ENCODE measurements at places on chromosomes 3 and 15.

DNA sequence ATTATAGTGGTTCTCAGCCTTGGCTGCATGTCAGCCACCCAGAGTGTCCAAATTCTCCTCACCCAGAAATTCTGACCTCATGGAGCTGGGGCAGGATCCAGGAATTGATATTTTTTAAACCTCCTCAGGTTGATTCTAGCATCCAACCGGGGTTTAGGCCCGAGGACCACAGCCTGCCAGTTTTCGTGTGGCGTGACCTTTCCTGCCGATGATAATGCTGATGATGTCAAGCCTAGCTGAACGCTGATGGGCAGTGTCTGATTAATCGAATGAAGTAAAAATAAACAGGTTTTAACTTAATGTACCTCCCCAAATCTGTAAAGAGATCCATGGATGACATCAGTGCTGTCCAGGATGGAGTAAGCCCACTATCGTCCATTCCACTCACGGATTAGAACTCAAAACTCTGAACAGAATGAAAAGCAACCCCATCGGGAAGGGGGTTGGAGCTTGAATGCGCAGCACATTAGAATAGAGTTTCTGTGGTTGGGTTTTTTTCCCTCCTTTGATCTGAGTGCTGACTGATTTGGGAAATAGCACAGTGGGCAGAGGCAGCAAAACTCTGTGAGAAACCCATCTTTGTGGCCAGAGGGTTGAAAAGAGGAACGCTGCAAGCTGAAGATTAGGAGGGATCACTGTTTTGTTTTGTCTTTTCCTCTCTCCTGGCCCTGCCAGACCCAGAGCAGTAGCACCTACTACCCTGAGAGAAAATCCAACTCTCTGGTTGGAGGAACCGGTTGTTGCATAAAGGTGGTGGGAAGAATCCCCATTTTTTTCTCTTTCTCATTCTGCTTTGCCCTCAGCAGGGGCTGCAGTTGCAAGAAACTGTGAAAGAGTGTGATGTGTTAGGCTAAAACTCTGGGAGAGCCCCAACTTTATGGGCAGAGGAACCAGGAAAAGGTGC is 153.9 kb downstream of the APBA2 start:
- DNase-seq = no peak

GRCh38 chr3:152469248-152470025 is 200.7 kb downstream of the MBNL1 start:
- DNase-seq = no peak

DNA sequence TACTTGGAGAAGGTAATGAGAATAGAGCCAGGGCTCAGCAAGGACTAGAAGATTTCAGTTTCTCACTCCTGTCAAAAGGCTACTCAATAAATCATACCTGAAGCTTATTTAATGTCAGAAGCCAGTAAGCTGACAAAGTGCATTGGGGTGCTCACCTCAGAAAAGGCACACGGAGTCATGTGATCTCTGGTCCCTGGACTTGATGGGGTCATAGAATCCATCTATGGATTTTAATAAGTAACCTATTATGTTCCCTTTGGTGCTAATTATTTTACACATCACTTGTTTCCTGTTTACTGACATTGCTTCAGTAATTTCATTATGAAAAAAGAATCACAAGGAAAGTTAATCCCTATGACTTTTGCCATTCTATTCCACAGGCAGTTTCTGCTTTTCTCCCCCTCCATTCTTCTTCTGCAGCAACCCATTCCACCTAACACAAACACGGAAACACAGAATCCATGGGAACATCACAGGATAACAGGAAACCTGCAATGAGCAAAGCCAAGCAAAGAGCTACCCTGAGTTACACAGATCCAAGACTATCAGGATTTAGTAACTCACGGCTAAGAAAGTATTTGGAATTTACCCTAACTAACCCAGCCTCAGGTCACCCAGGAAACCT is 159.6 kb downstream of the MEIS2 start:
- DNase-seq = no peak

- no peak for DNase-seq
Observed at GRCh38 chr15:99961011-99961441, 227.8 kb upstream of the LYSMD4 start.

- no peak for DNase-seq
Observed at GRCh38 chr3:122103821-122104514, 48.8 kb downstream of the CD86 start.

GRCh38 chr15:37086120-37086519 is 14.2 kb downstream of the MEIS2 start:
- DNase-seq = no peak

DNA sequence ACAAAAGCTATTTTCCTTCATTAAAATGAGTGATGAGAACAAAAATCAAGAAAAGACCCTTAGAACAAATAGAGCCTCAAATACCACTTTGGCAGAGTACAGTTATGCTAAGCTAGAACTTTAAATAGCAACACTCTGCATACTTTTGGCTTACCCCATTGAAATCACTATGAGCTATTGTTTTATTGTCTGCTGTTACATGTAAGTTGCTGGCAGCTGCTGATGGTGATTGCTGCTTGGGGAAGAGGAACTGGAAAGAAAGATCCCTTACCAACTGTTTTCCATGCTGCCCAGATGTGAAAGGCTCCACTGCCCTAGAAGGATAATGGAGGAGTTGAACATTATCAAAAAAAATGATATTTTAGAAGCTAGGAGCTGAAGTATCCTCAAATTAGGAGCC is 135.4 kb downstream of the SYNPR start:
- DNase-seq = no peak

DNA sequence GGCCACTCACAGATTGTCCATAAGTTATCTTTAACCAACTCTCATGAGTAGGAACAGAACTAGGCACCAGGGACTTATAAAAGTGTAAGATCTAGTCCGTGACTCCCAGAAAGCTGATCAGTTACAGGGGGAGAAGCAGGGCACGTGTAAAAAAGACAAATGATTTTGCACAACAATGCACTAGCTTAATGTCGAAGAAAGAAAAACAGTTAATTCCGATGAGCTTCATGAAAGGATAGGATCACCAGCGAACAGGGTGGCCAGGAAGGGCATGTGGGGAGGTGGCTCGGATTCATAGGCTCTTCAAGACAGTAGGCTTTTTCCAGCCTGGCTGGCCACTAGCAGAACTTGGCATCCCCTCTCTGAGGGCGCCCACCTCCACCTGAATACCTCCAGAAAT is 90.0 kb downstream of the IL5RA start:
- no peak for DNase-seq

DNA sequence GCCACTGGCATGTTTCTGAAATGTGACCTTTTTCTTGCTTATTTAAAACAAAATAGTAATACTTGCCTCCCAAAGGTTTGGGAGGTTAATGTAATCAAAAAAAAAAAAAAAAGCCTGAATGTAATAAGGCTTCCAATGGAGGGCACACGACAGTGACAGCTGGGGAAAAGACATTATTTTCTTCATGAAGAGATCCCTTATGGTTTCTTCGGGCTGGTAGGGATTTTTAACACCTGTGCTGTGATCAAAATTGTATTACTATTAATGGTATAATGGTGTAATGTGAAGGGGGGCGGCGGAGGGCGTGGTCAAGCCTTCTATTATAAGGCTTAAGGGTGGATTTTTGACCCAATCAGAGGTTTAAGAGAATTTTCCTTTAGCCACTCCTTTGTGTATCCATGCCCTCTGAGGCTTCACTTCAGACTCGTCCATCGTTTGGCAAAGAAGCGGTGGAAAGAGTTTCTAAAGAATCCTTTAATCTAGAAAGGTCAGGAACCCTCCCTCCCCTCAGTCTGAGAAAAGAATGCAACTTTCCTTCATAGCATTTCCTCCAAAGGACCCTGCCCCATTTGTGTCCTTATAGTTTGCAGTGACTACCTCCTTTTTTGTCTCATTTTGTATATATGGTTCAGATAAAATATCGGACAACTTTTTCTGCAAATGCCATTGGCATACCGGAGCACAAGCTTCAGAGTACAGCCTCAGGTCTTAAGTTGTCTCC is 89.5 kb upstream of the CHD2 start:
- DNase-seq = no peak

DNA sequence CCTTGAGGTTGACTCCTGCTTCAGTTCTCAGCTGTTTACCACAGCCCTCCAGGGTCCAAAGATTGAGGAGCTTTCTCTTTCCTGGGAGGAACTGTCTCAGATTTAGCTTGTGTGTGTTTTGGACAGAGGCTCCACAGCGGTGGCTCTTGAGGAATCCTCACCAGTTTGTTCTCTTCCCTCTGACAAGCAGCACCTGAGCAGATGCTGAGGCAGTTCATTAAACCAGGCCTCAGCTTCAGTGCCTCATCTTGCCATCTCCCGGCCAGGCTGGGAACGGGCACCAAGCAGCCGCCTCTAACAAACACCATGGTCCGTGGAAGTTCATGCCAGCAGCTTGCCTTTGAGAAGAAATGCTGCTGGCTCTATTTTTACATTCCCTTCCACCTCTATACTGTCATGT is 25.8 kb upstream of the TIMP4 start:
- no peak for DNase-seq

DNA sequence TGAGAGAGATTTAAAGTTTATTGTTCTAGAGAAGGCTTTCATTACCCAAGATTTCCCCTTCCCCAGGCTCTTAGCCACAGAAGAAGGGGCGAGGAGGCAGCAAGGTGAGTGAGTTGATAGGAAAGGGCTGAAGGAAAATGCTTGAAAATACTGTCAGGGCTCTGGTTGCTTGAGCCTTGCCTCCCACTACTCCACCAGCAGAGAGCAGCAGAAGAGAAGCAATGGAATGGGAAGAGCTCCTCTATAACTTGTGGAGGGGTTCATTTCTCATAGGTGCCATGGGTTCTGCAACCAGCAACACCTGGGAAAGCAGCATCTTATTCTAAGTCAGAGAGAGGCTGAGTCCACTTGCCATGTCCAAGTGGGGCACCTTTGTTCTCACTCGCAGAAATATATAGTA is 184.0 kb upstream of the CNTN6 start:
- DNase-seq = no peak

DNA sequence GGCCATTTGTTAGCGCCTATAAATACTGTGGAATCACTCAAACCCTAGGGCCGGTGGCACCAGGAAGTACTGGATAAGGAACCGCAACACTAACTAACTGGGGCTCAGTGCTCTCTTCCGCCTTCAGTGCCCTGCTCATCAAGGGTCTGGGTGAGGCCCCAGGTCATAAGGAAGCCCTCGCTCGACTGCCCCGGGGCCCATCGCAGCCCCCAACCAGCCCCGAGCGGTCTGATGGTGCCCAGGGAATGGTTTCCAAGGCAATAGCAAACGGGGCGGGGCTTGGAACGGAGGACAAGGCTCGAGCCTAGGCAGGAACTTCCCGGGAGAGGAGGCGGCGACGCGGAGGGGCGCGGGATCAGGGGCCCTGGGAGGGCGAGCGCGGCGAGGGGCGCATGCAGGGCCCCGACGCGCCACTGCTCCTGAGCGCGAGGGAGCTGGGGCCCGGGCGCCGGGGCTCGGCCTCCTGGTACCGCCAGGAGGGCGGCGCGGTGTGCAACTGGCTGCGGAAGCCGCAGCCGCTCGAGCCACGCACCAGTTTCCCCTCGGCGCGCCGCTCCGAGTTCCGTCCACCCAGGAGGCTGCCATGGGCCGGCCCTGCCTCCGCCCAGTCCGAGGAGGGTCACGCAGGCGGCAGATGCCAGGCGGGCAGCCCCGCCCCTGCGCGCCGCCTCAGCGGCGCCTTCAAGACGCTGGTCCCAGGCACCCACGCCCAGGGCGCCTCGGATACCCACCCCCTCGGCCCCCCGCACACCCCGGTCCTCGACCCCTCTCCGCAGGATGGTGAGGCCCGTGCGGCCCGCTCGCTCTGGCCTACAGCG is at the start of gene TTLL3:
TSS of gene TTLL3 (plus strand) at position 648 of the 818 bp plus-strand sequence. CDS start 400 bp downstream, outside the sequence.
- peak; percentile 10 for DNase-seq

GRCh38 chr3:38731522-38731921 is 82.0 kb upstream of the SCN5A start:
- DNase-seq = no peak

DNA sequence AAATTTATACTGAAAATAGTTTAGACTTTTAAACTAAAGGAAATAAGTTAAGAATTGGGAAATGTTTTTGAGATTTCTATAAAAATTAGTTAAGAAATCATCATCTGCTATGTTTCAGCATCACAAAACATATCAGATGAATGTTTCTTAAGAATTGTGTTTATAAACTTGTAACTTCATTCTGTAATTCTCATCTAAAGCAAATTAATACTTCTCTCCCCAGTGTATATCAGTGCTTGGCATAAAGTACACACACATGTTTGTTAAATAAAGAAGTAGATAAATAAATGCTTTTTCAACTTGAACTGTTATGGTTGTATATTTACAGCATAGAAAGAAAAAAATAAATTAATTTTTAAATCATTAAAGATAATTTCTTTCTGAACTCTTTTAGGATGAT is 245.9 kb upstream of the SLITRK3 start:
- no peak for DNase-seq

DNA sequence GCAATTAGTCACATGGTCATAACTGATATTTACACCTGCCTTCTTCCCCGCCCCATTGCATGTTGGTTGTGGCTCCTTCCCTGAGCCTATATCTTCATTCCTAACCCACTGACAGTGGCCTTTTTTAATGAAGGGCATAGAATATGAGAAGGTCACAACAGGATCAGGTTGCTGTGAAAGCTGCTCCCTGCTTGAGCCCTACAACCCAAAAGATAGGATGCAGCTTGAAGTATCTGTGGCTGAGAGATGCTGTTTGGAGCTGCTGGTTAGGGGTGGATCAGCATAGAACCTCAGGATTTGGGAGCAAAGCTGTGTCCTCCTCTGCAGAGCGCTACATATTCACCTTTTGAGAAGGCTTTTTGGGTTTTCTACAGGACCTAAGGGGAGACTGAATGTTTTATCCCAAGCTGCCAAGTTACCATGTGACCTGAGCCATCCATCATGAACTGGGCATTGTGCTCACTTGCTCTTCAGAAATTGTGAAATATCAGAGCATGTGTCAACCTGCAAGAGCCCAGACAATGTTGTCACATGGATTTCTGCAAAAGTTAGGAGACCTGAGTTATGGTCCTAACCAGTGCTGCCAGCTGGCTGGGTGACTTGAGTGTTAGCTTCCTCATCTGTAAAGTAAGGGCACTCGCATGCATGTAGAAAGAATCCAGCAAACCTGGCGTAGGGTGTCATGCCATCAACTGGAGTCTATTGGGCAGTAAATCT is 49.8 kb upstream of the ARL8B start:
- no peak for DNase-seq

- DNase-seq = no peak
Observed at GRCh38 chr3:81782585-81782984, 21.1 kb upstream of the GBE1 start.

DNA sequence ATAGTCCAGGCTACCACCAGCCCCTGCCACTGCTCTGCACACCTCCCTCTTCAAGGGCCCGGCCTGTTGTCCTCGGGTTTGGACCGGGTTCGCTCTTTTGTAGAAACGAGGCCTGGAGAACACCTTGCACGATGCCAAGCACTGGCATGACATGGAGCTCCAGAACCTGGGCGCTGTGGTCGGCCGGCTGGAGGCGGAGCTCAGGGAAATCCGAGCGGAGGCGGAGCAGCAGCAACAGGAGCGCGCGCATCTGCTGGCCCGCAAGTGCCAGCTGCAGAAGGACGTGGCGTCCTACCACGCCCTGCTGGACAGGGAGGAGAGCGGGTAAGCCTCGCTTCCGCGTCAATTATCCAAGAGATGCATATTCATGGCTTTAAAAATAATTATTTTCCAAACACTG is 72.4 kb downstream of the BFSP2 start:
- DNase-seq = no peak

- DNase-seq = no peak
Observed at GRCh38 chr3:10933805-10934481, 58.6 kb upstream of the SLC6A1 start.

GRCh38 chr3:111738238-111738637 is 120.8 kb upstream of the PHLDB2 start:
- no peak for DNase-seq

GRCh38 chr3:46996689-46997452 is 17.4 kb downstream of the NBEAL2 start:
- DNase-seq = no peak

All from GOT3 (cell line).